ENCODE measurements at places on chromosomes 4 and X.

GRCh38 chr4:129077326-129077725 lies 16.0 kb downstream of the SCLT1 start:
- DNase-seq = no peak

GRCh38 chr4:123624959-123625358 lies 228.4 kb downstream of the SPRY1 start:
- DNase-seq = no peak

GRCh38 chrX:103415528-103415927 lies 39.2 kb downstream of the BEX3 start:
- no peak for DNase-seq

DNA sequence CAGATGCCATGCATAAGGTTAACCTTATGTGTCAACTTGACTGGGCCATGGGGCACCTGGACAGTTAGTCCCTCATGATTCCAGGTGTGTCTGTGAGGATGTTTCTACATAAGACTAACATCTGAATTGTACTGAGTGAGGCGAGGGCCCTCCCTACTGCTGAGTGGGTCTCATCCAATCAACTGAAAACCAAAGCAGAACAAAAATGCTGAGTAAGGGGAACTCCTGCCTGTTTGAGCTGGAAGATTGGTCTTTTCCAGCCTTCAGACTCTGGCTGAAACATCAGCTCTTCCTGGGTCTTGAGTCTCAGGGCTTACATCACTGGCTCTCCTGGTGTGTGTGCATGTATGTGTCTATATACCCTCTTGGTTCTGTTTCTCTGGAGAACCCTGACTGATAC lies 13.8 kb downstream of the NELFA start:
- no peak for DNase-seq

DNA sequence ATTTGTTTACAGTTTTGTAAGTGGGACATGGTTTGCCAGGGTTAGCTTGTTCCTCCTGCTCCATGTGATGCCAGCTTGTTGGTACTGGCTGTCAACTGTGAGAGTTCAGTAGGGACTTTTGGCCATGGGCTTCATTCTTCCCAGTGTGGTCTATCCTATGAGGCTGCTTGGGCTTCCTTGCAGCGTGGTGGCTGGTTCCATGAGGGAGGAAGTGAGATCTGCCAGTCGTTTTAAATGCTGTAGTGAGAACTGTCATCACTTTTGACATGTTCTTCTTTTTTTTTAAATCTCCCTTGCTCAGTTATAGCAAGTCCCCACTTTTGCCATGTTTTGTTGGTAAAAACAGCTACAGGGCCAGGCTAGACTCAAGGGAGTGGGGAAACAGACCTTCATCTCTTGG lies 15.9 kb downstream of the NSD2 start:
- no peak for DNase-seq

GRCh38 chr4:141513866-141514265 lies 122.5 kb upstream of the IL15 start:
- DNase-seq = no peak

DNA sequence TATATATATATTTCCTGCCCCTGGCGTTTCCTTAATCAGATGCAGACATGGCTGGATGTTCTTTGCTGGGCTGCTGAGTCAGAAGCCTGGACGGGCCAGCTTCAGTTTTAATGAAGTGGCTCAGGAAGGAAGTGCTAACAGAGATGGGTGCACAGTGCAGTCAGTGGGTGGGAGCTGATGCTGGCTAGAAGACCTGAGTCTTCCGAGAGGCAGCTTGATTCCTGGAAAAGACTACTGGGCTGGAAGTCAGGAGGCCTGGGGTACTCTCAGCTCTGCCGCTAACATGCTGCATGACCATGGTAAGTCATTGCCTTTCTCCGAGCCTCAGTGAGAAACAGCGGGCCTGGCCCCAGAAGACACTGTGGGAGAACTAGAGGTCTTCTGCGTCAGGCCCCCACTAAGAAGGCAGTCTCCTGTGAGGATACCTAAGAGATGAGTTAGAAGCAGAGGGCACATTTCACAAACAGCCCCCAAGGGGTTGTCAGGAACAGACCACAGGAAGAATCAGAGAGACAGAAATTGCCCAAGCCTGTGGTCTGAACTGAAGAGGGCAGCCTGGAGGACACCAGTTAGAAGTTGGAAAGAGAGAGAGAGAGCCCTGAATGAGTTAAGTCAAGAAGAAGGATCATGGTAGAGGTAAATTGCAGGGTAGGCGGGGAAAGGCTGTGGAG lies 8.3 kb upstream of the CD40LG start:
- DNase-seq = no peak

- DNase-seq = no peak
These were observed 143.5 kb upstream of the MAMLD1 start for GRCh38 chrX:150219374-150220185.

GRCh38 chrX:68868316-68868715 lies 39.5 kb downstream of the EFNB1 start:
- DNase-seq = no peak

- DNase-seq = no peak
These were observed 134.8 kb upstream of the PPARGC1A start for GRCh38 chr4:24024605-24025004.

- DNase-seq = no peak
These were observed 8.6 kb downstream of the TCEAL7 start for GRCh38 chrX:103338663-103339062.

DNA sequence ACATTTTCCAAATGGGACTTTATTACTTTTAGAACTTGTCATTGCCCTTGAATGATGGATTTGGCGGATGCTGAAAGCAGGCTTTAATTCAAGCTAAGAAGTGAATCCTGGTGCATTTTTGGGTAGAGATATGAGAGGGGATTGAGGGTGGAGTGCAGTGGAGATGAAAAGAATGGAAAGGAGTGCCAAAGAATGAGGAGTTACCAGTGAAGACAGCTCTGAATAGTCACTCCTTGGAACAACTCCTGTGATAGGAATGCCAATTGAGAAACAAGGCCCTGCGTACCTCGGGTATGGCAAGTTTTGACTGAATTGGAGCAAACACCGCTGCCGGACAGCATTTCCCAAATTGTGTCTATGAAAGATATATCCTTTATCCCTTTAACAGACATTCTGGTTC lies 36.5 kb upstream of the ETNPPL start:
- DNase-seq = no peak

DNA sequence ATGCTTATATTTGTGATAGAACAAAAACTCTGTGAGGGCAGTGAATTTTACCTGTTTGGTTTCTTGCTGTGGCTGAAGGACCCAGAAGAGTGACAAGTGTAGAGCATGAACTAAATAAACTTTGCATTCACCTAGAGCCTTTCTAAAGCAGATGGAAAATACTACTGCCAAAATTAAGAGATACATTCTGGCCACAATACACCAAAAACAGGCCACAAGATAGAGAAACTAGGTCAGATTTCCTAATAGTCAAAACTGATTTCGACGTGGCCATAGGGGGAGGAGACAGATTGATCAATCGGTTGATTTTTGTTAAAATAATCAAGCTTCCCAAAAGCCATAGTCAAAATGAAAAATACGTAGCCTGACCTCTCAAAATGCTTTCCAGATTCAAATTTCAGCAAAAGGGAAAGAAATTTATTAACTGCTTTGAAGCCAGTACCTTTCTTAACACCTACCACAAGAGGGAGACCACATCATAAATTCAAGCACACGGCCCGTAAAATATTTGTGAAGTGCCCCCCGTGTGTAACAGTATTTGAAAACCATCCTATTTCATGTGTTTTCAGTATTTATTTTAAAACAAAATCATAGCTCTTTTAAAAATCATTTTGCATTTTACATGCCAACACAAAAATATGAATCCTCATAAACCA lies 132.4 kb downstream of the CORIN start:
- DNase-seq = no peak

GRCh38 chr4:102343964-102344519 lies 1.2 kb downstream of the SLC39A8 start:
- peak; percentile 71 for DNase-seq

DNA sequence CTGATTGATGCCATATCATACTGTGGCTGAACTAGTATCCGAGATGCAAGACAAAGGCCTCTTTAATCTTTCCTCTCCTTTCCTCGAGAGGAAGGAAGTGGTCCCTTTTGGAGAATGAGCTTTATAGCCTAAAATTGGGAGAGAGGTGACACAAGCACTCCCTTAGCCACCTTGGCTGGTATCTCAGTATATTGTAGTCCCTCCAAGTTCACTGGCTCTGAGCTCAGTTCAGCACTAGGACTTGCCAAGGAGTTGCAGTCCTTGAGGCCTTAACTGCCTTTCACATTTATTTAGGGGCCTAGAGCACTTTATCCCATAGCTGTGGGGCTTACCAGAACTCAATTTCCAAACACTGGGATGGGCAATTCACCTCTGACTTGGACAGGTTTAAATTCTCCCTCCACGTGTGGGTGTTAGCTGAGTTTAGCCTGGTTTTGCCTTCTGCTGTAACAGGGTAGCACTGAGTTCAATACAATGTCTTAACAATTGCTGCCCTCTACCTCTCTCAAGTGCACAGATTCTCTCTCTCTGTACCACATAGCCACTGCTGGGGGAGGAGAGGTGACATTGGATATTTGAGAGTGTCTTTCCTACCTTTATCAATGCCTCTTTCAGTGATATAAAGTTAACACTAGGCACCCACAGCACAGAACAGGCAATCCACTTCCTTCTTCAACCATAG lies 216.4 kb downstream of the TECRL start:
- DNase-seq = no peak

- DNase-seq = no peak
These were observed 351.5 kb upstream of the EMCN start for GRCh38 chr4:100869276-100869675.

DNA sequence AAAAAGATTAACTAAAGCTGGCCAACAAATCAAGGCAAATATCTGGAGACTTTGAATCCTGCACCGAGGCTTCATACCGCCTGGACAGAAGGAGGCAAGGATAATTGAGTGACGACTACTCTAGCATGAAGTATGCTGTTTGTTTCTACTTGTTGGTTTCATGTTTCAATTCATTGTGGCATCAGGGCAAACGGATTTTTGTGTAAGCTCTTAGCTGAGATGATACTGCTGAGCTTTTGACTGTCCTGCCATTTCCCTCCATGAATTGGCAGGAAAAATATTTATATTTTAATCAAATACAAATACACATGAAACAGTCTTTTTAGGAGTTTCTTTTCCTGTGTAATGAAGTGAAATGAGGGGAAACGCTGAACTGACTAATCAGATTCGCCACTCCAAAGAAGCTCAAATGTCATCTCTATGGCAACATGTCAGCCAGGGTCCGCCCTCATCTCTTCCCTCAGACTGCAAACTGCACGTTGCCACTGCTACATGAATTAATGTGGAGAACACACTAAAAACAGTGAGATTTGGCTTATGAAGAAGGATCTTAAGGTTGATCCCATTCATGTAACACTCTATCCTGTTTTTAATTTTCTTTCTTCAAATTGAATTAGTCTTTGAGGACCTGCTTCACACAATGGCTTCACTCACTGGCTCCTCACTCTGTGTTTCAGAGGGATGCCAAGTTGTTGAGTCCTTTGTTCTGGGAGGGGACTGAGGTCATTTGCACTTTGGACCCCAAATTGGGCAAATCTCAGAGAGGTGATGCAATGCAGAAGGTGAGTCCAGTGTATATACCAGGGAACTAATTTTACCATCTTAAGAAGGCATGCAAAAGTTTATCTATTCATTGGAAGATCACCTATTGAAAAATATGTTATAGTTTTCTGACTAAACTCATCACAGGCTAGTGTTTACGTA lies 149.6 kb upstream of the MID1 start:
- no peak for DNase-seq

DNA sequence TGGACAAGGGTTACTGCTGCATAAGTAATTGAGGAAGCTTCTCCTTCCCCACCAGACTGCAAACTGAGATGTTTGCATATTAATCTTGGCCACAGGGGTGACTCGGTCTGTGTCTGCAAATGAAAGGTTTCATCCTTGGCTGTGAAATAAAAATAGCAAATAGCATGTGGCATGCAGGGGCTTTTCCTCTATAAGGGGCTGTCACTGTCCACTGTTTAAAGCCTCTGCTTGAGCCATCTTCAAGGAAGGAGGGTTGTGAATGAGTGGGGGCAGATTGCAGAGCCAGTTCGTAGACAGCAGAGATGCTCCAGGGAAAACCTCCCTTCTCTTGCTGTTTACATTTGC lies 33.3 kb downstream of the TMSB4X start:
- no peak for DNase-seq

- DNase-seq = no peak
These were observed 3.3 kb downstream of the PGRMC2 start for GRCh38 chr4:128284317-128284716.

DNA sequence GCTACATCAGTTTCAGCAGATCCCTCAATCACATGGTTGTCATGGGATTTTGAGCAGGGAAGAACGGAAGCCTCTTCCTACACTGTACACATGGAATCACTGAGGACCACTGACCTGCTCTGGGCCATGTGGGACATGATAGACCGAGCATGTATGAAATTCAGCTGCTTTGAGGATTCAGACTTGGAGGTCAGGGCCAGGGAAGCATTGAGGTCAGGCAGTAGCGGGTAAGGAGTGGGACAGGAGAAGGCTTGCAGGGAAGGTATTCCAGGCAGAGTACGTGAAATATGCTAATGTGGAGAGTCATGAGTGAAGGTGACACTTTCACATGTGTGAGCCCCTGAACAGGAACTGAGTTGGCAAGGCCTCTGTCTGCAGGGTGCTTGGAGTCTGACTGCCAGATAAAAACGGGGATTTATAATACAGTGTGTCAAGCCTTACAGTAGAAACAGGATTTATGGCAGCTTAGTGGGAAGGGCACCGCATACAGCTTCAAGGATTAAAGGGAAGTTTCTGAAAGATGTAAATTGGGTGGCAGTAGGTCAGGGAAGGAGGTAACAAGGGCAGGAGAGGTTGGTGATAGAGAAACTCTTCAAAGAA lies 111.7 kb downstream of the STK32B start:
- no peak for DNase-seq

GRCh38 chr4:25307596-25307995 lies 5.0 kb upstream of the ZCCHC4 start:
- no peak for DNase-seq

- no peak for DNase-seq
These were observed 33.7 kb downstream of the HTT start for GRCh38 chr4:3108211-3108610.

DNA sequence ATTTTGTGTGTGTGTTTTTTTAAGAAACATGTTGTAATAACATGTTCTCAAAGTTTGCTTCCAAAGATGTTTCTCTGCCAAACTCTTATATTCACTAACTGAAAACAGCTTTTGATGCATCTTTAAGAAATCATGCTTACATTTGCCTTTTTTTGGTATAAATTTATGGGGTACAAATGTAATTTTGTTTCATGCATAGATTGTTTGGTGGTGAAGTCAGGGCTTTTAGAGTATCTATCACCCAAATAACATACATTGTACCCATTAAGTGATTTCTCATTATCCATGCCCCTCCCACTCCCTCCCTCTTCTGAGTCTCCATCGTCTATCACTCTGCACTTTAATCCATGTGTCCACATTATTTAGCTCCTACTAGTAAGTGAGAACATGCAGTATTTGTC lies 30.8 kb downstream of the SPINK2 start:
- no peak for DNase-seq

- no peak for DNase-seq
These were observed 52.8 kb upstream of the CD99 start for GRCh38 chrX:2638279-2638678.

- no peak for DNase-seq
These were observed 133.7 kb downstream of the DCLK2 start for GRCh38 chr4:150211799-150212445.

GRCh38 chrX:84715315-84715714 lies 213.1 kb upstream of the HDX start:
- DNase-seq = no peak

Data from stimulated activated CD4-positive, alpha-beta T cell treated with anti-CD3 and anti-CD28 coated beads, Interleukin-12 subunit alpha, Interleukin-12 subunit beta, amount 100 ng/mL, for 4 hours (primary cell).